Activated CD4-positive, CD25-positive, alpha-beta regulatory T cell (primary cell): ENCODE measurements at places on chromosomes 11 and 22.

GRCh38 chr11:16933756-16934603 is 80.2 kb downstream of the PLEKHA7 start:
- no peak for DNase-seq

DNA sequence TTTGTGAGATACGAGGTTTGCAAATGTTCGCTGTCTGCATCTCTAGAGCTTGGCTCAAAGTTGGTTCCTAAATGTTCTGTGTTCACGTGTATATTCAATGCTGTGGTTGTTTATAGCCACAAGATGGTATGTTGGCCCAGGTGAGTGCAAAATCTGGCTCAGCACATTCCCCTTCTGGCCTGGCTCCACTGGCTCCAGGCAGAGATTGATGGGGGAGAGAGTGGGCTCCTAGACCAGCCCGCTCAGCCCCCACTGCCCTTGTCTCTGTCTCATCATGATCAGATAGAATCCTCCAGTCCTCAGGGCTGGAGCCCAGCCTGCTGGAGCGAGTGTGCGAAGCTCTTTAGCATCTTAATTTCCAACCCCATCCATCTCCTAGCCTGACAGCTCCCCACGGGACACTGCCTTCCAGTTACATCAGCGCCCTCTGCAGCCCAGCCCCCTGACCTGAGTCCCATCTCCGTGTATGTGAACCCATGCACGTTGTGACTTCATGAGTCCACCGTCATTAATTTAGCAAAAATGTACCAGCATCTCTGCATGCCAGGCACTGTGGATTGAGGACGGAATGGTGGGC is 2.0 kb downstream of the P2RX3 start:
- DNase-seq: no peak

DNA sequence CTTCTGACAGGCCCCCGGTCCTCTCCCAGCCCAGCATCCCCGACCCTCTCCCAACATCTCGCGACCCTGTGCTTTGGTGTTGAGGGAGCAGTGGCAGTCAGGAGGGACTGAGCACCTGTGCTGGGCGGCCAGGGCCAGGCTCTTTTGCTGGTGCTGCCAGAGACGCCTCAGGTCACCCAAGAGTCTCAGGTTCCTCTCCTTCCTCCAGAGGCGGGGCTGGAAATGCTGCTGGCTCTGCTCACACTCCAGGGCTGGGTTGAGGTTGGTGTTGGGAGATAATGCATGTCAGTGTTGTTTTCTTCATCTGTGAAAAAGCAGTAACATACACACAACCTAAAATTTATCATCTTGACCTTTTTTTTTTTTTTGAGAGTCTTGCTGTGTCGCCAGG is 1.2 kb upstream of the IGLL1 start:
- no peak for DNase-seq

- DNase-seq: no peak
Observed at GRCh38 chr11:117819096-117820040, 5.2 kb downstream of the FXYD2 start.

- no peak for DNase-seq
Observed at GRCh38 chr11:69647390-69647748, 6.4 kb downstream of the CCND1 start.

DNA sequence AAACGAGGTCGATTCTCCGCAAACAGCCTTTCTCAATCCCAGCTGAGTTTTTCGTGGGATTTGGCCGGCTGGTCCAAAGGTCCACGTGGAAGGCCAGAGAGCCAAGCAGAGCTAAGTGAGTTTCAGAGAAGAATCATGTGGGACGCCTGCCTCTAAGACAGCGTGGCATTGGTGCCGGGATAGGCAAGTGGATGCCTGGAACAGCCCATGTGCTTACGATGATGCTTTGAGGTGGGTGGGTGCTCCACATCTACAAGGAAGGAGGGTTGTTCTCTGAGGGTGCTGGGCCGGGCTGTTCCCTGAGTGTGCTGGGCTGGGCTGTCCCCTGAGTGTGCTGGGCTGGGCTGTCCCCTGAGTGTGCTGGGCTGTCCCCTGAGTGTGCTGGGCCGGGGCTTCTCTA is 41.4 kb downstream of the MUC2 start:
- DNase-seq: no peak

DNA sequence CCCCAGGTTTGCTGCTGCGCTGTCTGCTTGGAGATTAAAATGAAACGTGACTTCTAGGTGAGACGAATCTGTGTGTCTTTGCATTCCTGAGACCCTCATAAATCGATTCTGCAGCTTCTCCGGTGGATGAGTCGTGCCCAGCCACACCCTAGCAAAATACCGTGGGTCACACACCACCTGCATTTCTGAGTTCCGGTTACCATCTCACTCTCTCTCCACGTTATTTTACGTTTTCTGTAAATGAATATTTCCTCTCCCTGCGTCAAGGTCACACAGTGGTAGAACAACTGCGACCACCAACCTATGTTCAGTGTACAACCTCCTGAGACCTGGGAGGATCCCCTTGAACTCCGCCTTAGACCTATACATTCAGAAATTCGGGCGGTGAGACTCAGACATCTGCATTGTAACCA is 1.1 kb downstream of the YWHAH start:
- DNase-seq: no peak

GRCh38 chr11:39412117-39412516 is 2047.3 kb downstream of the LRRC4C start:
- DNase-seq: no peak

GRCh38 chr11:126414615-126415014 is 59.1 kb downstream of the ST3GAL4 start:
- no peak for DNase-seq

GRCh38 chr22:36586271-36586670 is 57.3 kb upstream of the EIF3D start:
- no peak for DNase-seq

- DNase-seq: no peak
Observed at GRCh38 chr11:114298710-114299109, 2.5 kb downstream of the NNMT start.

- DNase-seq: no peak
Observed at GRCh38 chr11:2147391-2147790, 8.2 kb upstream of the IGF2 start.

DNA sequence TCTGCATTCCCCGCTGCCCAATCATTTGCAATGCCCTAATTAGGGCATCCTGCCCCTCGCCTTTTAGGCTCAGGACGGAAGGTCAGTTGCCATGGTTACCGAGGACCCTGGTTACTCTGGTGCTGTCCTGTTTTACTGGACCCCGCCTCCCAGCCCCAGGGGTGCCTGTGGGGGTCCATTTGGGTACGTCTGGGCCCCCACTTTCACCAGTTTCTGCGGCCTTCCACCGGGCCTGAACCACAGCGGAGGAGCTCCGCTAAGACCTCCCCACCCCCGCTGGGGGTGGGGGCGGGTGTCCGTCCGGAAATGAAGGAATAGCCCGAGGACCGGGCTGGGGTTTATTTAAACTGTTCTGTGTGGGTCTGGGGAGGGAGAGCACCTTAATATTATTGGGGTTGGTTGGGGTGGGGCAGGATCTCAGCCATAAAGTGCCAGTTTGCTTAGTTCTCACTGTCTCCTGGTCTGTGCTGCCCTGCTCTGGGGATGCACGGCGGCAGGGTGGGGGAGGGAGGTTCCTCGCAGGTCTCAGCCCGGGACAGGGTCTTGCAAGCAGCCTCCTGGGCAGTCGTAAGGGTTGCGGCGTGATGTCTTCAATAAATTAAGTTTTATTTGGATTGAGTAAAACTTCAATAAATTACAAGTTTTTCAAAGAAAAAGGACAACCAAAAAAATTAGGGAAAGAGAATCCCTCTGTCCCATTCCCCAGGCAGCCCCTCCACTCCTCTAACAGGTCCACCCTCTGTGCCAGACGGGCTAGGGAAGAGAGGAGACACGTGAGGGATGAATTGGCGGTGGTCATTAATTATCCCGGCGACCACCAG is 5.3 kb downstream of the PHOX2A start:
- DNase-seq: no peak

- no peak for DNase-seq
Observed at GRCh38 chr11:113730887-113731726, 25.0 kb upstream of the TMPRSS5 start.

DNA sequence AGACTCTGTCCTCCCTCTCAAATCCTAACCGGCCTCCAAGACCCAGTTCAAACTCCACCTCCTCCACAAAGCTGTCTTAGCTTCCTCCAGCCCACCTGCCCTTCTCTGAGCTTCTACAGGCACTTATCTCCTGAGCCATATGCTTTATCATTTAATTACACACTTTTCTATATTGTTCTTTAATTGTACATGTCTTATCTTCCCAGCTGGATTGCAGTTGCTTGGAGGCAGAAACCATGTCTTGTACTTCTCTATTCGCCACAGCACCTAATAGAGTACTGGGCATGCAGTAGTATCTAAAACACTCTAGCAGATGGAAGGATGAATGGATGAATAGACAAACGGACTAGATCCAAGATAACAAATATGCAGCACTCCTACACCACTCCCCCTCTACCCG is 11.3 kb downstream of the TRIM29 start:
- DNase-seq: no peak

DNA sequence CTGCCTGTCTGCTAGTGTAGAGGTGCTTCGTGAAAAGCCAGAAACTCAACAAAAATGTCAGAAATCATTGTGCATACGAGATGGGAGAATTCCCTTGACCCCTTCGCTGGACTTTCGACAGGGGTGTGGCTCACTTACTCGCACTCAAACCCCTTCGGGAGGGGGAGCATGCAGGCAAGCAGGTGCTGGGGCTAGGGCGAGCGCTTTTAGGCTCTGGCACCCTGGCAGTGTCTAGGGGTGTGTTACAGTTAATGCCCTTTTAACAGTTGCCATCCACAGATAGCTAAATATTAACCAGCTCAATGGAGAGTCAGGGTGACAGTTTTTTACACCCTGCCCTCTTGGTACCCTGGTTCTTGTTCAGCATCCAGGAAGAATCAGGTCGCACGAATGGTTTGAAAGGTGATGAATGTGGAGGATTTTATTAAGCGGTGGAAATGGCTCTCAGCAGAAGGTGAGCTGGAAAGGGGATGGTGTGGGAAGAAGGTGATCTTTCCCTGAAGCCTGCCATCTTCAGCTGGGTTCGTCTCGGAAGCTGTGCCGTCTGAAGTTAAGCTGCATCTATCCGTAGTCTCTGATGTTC is 59.6 kb upstream of the SHANK2 start:
- DNase-seq: no peak

- DNase-seq: no peak
Observed at GRCh38 chr11:110362971-110363509, 66.6 kb upstream of the RDX start.

DNA sequence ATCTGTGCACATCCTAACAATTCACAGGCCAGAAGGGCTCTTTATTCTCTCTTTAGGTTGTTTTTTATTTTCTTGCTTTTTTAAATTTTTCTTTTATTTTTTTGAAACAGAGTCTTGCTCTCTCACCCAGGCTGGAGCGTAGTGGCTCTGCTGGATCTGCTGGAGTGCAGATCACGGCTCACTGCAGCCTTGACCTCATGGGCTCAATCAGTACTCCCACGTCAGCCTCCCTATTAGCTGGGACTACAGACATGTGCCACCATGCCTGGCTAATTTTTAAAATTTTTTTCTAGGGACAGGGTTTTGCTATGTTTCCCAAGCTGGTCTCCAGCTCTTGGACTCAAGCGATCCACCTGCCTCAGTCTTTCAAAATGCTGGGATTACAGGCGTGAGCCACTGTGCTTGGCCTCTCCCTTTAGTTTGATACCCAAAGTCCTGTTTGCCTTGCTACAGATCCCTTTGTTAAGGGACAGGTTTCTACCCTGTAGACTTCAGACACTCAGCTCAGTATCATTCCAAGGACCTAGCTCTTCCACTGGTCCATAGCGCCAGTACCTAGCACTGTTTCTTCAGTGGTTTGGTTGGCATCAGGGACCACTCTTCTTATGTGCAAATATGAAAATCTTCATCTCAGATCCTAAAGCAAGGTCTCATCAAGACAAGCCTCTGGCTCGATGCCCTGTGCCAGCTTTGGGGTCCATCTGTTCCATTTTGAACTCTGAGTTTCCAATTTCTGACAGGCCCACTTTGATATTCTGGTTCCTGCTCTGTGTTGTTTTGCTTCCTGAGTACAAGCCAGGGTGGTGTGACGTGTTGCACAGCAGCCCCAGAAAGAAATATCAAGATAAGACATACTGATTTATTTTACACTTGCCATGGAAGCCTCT is 211.7 kb downstream of the FAT3 start:
- no peak for DNase-seq

- DNase-seq: no peak
Observed at GRCh38 chr22:47257976-47258375, 495.5 kb downstream of the TBC1D22A start.
